ENCODE measurements at places on chromosomes 16 and 17. TPM values are rescaled to one million over a fixed set of nuclear protein-coding genes. Genes with fewer than 3 reads are reported as not detected.

The CDT1 gene
- 3.9 TPM for total RNA-seq

GRCh38 chr17:8490256-8491023 is 54.8 kb downstream of the NDEL1 start:
- no peak for ATAC-seq

DNA sequence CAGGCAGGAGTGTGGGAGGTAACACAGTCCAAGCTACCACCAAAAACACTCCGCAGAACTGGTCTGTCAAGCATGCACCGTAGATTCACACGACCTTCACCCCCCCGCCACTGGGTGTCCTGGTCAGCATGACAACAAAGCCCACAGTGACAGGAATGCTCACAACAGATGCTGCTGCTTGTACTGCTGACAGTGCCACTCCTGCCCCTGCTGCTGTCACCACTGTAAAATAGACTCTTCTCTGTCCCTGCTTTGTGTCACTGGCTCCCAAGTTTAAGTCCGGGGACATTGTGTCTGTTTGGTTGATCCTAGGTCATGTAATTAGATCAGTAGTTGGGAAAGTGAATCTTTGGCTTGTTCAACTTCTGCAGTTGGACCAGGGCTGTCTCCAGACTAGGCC is 7.0 kb upstream of the ODF4 start:
- no peak for ATAC-seq

GRCh38 chr17:1989135-1989534 is 36.0 kb downstream of the RTN4RL1 start:
- no peak for ATAC-seq

DNA sequence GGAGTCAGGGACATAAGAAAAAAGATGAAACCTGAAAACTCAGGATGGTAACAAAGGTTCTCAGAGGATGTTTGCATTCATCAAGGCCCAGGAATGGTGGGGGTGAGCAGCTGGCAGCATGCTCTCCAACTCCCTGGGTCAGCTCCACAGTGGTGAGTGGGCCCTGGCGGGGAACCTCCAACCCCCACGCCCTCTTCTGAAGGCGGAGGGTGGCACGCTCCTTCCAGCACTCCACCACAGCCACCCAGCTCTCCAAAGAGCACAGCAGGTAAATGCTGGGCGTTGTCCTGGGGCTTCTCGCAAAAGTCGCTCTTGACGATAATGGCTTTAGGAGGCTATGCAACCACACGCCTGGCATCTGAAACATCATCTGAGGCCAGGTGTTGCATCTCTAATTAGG is 173.8 kb downstream of the C16orf78 start:
- no peak for ATAC-seq

- no peak for ATAC-seq
These were observed 39.4 kb downstream of the HEATR6 start for GRCh38 chr17:60039114-60039846.

The FOXL1 gene
- not detected for total RNA-seq

- ATAC-seq, result no peak
These were observed 36.1 kb downstream of the KCNJ2 start for GRCh38 chr17:70205401-70205800.

The LRRC37A gene
- 10.1 TPM for total RNA-seq

GRCh38 chr16:74446866-74447265 is 25.6 kb upstream of the CLEC18B start:
- ATAC-seq, result no peak

GRCh38 chr16:79589601-79590102 is 10.9 kb downstream of the MAF start:
- ATAC-seq, result no peak

The CTRB1 gene
- total RNA-seq, result 1.5 TPM

The NXPH3 gene
- 0.38 TPM for total RNA-seq

- no peak for ATAC-seq
These were observed 5.4 kb downstream of the ABCC1 start for GRCh38 chr16:15954814-15955151.

GRCh38 chr16:65213866-65214595 is 92.2 kb upstream of the CDH11 start:
- ATAC-seq, result no peak

- no peak for ATAC-seq
These were observed 5.3 kb downstream of the EFNB3 start for GRCh38 chr17:7710301-7710700.

GRCh38 chr16:68779891-68780290 is 42.8 kb downstream of the CDH1 start:
- ATAC-seq, result no peak

The FOXF1 gene
- total RNA-seq, result not detected

- ATAC-seq, result peak; percentile 68
These were observed 1.2 kb downstream of the CDT1 start for GRCh38 chr16:88804552-88805339.

DNA sequence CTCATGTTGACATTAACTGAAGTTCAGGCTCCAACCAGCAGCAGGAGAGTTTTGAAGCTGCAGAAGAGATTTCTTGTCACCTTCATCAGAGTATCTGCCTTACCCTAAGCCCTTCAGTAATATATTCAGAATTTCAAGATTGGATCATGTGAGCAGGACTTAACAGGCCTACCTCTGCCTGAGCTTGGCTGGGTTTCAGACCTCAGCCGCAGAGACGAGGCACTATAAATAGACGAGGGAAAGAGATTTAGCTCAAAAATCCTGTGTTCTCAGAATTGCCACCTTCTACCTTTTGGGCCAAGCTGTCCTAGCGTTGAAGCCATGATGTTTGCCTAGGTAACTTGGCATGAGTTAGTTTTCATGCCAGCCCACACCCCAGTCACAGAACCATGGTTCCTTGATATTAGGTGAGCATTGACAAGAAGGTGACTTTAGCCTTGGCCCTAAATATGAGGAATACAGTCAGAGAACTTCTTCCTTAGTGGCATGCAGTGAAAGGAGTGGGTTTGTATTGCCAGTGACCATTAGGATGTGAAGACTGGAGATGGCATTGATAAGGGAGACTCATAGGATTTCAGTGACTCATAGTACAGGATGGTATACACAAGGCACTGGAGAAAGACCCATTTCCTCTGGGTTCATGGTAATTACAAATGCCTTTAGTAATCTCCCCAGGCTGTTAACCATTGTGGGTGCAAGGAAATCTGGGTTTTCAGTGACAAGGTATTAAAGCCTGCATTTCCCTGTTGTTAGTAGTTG is 224.3 kb downstream of the MSI2 start:
- ATAC-seq, result no peak

GRCh38 chr17:76080768-76081287 is 1.8 kb downstream of the ZACN start:
- ATAC-seq, result no peak

The CCL4 gene
- total RNA-seq, result not detected

The RNFT1 gene
- 10.1 TPM for total RNA-seq
